ENCODE measurements at places on chromosomes 13 and 19. TPM values are rescaled to one million over a fixed set of nuclear protein-coding genes. Genes with fewer than 3 reads are reported as not detected.

Gene FGF9
- polyA plus RNA-seq, result 0.03 TPM

Gene ZNF429
- 4.6 TPM for polyA plus RNA-seq

Gene KCNN1
- polyA plus RNA-seq, result 0.36 TPM

Gene MAP3K10
- 6.4 TPM for polyA plus RNA-seq

Gene TJP3
- not detected for polyA plus RNA-seq

Gene HPN
- not detected for polyA plus RNA-seq

Gene CEACAM4
- not detected for polyA plus RNA-seq

Gene CLDND2
- not detected for polyA plus RNA-seq

Gene KLK8
- not detected for polyA plus RNA-seq

Gene SIGLEC12
- polyA plus RNA-seq, result not detected

Gene ZNF559
- 6.8 TPM for polyA plus RNA-seq

Gene FBXO17
- polyA plus RNA-seq, result 20.7 TPM

Gene ZNF177
- polyA plus RNA-seq, result 0.76 TPM

Gene IFNL3
- not detected for polyA plus RNA-seq

Gene ATP4B
- polyA plus RNA-seq, result not detected

Gene ZSWIM4
- polyA plus RNA-seq, result 7.6 TPM

Gene TMEM86B
- polyA plus RNA-seq, result 2.4 TPM

Gene ZNF439
- polyA plus RNA-seq, result 4.8 TPM

Gene ZNF627
- polyA plus RNA-seq, result 4.3 TPM

Gene CEP89
- polyA plus RNA-seq, result 15.7 TPM

Gene TNFSF13B
- polyA plus RNA-seq, result 0.29 TPM

Gene ZNF492
- 0.14 TPM for polyA plus RNA-seq

Gene FCER2
- polyA plus RNA-seq, result not detected

Gene ARID3A
- 23.1 TPM for polyA plus RNA-seq

Gene DMRTC2
- not detected for polyA plus RNA-seq

Gene SAFB
- polyA plus RNA-seq, result 36.6 TPM

Gene DNAAF3
- 0.34 TPM for polyA plus RNA-seq

Gene BCAM
- 27.5 TPM for polyA plus RNA-seq

Gene SIGLEC6
- not detected for polyA plus RNA-seq

Gene LMTK3
- 0.87 TPM for polyA plus RNA-seq

Gene CSNK1A1L
- polyA plus RNA-seq, result not detected

Gene LHB
- polyA plus RNA-seq, result not detected

Gene CEACAM21
- polyA plus RNA-seq, result not detected

Gene KIR3DL2
- polyA plus RNA-seq, result not detected

Gene CPAMD8
- 0.63 TPM for polyA plus RNA-seq

Gene CILP2
- 0.96 TPM for polyA plus RNA-seq

Gene SYMPK
- 70.0 TPM for polyA plus RNA-seq

Gene PDX1
- polyA plus RNA-seq, result not detected

Gene MCF2L
- not detected for polyA plus RNA-seq

Gene KCNC3
- 0.13 TPM for polyA plus RNA-seq

Gene COG6
- polyA plus RNA-seq, result 22.8 TPM

Gene CELF5
- 0.02 TPM for polyA plus RNA-seq

Gene MBD3L4
- not detected for polyA plus RNA-seq

Gene ZNF100
- polyA plus RNA-seq, result 1.6 TPM

Gene NLRP11
- not detected for polyA plus RNA-seq

Gene GRIN3B
- 1.8 TPM for polyA plus RNA-seq

Gene FBN3
- polyA plus RNA-seq, result not detected

Gene GRIK5
- 0.10 TPM for polyA plus RNA-seq
